ENCODE measurements at places on chromosomes 6 and 20.
A peak's percentile ranks its signal among the peaks of the same experiment; 100 is the strongest.

- DNase-seq: no peak
Measured at GRCh38 chr6:137806914-137807682, 60.0 kb upstream of the TNFAIP3 start.

GRCh38 chr20:63968136-63968927, 1.4 kb downstream of the ZNF512B start:
- DNase-seq: no peak

- DNase-seq: no peak
Measured at GRCh38 chr20:61967300-61967699, 98.4 kb downstream of the TAF4 start.

DNA sequence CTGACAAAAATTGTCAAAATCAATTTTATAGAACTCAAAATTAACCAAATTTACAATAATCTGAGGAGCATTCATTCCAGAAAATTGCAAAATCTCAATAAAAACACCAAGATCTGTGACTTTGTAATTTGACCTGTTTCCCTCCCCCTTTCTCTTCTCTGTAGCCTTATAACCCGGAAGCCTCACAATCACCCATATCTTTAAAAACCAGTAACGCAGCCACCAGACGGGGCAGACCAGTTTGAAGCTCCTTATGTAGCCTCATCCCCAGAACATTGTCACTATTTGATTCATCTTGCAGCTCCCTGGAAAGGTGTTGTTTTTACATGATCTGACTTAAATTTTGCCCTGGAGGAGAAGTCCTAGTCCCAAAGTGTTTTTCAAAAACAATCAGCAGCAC, 27.5 kb upstream of the TGM6 start:
- no peak for DNase-seq

DNA sequence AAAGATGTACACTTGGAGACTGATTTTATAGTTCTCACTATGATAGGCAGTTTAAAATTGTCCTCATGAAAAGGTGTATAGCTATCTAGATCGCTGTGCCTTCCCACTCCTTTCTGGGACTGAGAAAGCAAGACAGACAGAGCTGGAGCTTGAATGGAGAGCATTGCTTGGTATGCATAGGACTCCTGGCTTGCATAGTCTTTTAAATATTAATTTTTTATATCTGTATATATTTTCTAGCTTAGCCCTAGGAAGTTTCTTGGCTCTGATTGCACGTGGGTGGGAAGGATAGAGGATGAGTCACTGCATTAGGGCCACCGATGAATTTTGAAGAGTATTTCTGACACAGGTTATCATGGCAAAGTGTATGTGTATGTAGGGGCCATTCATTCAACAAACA, 150.0 kb upstream of the SPACA1 start:
- DNase-seq: no peak

DNA sequence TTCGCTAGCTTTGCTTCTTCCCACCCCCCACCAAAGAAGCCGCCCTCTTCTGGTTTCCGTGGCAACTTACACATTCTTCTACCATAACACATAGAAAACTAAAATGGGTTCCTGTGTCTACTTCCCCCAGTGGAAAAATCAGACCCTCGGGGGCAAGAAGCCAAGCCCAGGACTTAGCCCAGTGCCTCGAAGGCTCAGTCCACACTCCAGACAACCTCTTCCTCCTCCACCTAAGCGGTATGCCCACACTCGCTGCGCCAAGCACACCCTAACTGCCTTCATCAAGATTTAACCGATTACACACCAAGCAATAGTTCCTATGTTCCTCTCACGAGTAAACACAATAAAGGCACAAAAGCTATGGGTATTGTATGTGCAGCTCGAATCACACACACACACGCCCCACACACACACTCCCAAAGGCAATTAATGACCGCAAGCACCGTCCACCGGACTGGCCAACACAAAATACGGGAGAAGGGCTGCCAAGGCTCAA, 537 bp downstream of the PPIL4 start:
- peak; percentile 27 for DNase-seq

- no peak for DNase-seq
Measured at GRCh38 chr6:13825871-13826270, 11.5 kb upstream of the MCUR1 start.

DNA sequence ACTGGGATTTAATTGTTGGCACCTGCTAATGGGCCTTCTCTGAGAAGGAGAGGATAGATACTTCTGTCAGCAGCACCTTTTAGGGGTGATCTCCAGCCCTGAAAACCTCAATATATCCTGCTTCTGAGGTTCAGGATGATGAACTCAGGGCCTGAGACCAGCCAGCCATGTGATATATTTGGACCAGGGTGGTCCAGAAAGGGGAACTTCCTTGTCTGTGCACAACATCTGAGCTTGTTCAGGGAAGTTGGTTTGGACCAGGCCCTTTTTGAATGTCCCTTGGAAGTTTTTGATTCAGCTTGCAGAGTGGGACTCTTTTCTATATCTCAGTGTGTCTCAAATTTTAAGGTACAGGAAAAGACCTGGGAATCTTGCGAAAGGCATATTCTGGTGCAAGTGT, 85.8 kb downstream of the GFRA4 start:
- no peak for DNase-seq

DNA sequence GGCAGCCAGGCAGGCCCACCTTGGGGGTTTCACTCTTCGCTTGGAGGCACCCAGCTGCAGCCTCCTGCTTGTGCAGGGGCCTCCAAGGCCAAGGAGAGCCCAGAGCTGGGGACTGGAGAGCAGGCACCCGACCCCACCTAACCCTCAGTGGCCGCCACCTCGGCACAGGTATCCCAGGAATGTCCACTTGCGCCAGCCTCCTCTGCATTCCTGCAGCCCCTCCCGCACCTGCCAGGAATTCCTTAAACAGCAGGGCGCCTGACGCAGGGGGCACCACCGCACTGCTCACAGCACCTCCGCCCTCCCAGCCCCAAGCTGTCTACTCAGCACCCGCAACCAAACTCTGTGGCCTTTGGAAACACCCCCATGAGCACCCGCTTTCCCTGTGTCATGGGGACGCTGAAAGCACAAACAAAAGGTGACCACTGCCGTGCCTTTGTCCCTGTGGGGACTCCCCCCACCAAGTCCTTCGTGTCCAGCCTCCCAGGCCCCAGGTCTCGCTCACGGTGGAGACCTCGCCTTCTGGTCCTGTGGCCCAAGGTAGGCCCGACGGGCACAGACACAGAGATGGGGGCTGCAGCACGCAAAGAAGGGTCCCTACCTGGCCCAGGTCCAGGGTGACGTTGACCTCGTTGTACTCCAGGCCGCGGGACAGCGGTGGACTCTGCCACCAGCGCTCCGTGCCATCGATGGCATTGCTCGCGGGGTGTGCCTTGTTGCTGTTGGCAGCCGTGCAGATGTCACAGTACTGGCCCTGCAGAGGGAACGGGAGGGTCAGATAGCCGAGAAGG, 5.1 kb downstream of the LAMA5 start:
- DNase-seq: no peak

- DNase-seq: no peak
Measured at GRCh38 chr6:13760307-13761304, 49.0 kb upstream of the RANBP9 start.

GRCh38 chr6:35668744-35669450, 19.8 kb downstream of the FKBP5 start:
- DNase-seq: no peak

- DNase-seq: no peak
Measured at GRCh38 chr20:16551607-16552006, 21.6 kb downstream of the KIF16B start.

- no peak for DNase-seq
Measured at GRCh38 chr20:33556246-33556645, 66.3 kb downstream of the CBFA2T2 start.

DNA sequence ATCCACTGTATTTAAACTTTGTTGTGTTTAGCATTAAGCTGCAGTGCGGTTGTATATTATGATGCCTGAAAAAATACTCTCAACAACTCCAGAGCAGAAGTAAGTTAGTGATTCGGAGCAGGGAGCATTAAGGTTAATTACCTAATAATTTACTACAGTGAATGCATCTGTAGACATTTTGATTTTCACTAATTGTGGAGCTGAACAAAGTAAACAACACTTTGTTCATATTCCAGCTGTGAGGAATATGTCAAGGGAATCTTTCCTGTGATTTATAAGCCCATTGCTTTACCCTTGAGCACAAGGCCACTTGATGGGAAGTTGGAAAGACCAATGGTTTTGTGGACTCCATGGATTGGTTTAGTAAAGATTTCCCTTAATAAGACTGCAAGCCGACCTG, 77.1 kb downstream of the CBLN4 start:
- peak; percentile 38 for DNase-seq

- no peak for DNase-seq
Measured at GRCh38 chr6:156776470-156776839, 723 bp upstream of the ARID1B start.

DNA sequence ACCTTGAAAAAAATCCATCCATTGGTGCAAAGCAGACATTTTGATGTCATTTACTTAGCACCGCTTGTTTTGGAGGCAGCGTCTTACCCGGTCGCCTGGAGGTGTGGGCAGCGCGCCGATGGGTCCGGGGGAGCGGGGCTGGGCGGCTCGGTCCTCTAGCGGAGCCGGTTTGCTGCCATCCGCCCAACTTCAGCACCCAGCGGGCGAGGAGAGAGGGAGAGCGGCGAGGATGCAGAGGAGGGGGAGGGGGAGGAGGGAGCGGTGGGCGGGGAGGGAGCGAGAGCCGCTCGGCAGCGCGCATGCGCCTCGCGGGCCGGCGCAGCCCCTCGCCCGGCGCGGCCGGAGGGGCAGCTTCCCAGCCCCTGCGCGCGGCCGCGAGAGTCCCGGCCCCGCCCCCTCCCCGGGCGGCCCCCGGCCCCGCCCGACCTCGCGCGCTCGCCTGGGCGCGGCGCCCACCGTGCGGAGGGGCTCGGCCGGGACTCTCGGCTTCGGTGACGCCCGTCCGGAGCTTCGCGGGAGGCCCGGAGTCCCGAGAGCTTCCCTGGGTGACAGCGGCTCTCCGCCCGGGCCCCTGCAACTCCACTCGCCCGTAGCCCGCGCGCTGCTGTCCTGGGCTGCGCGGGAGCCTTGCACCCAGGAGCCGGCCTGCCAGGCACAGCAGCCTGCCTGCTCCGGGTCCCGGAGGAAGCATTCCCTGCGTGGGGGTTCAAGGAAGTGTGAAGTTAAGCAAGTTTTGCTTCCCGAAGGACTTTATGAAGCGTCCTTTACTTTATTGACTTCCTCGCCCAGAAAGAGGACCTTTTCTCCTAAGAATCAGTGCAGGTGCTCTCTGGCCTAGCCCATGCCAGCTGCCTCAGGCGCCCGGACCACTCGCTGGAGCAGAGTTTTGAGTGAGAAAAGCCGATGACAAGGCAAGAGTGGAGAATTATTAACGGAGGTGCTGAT, at the start of gene RGS17:
Gene RGS17, minus strand, starts transcription at position 246 of the 945 bp plus-strand sequence. CDS start 87,264 bp downstream, outside the sequence.
- DNase-seq: peak; percentile 75

GRCh38 chr20:11287126-11287525, 613.3 kb upstream of the JAG1 start:
- DNase-seq: no peak

GRCh38 chr6:27135087-27135657, 112.3 kb upstream of the PRSS16 start:
- no peak for DNase-seq

DNA sequence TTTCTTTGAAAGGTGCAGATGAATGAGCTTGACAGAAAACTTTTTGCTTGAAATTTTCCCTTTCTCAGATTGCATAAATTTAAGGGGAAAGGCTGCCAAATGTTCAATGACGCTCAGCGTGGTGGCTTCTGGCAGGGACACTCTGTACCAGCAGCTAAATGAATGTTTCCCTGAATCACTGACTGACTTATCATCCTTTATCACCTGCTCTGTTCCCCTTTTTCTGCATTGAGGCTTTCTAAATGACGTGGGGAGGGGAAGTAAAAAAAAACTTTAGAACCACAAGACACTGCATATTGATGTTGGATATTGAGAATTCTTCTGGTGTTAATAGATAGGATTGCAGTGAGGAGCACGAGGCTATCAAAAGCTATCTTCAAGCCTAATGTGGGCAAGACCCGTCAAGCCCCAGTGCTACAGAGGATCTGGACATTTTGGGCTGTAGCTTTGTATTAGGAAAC, 46.9 kb upstream of the ENPP5 start:
- no peak for DNase-seq

- DNase-seq: no peak
Measured at GRCh38 chr6:72623808-72624207, 1.9 kb downstream of the KCNQ5 start.

DNA sequence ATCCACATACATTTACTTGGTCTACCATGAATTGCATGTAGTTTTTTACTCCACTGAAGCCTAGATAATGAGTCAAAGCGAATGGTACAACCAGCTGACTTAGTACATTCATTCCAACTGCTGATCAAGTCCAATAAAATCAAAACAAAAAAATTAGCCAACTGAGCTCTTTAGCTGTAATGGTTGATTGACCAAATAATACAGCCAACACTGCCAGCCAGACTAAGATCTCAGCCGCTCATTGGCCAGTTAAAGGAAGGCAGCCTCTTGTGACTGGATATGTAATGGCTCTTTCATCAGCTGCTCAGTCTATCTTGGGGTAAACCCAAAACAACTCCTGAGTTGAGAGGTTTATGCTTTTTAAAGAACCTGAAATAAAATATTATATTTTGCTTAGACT, 204.3 kb upstream of the RSPO3 start:
- DNase-seq: no peak

DNA sequence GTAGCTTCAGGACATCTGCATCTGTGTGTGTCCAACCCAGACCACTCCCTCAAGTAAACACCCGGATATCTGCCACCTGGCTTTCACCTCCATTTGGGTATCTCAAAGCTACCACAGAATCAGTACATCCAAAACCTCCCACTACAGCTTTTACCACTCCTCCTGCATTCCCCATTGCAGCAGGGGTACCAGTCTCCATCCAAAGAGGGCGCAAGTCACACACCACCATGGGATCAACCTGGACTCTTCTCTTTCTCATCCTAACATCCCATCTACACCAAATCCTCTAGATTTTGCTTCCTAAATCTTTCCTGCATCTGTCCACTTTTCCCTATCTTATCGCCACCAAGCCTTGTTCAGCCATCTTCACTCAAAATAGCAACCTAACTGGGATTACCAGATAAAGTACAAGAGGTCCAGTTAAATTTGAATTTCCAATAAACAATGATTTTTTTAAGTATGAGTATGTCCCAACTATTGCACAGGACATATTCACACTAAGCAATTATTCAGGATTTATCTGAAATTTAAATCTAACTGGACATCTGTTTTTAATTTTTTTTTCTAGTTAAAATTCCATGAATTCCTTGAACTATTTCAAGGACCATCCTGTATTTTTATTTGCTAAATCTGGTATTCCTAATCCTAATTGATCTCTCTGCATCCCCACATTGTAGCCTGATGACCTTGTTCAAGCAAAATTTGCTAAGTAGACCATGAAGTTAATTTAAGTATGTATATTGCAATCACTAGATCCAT, 164.3 kb upstream of the MLN start:
- no peak for DNase-seq
